ENCODE measurements at places on chromosomes 1 and 21.

GRCh38 chr1:31101147-31101502 lies 35.6 kb upstream of the PUM1 start:
- peak; percentile 42 for DNase-seq

- no peak for DNase-seq
These were observed 10.8 kb downstream of the ARID4B start for GRCh38 chr1:235317168-235317567.

GRCh38 chr1:44020464-44020863 lies 10.8 kb downstream of the SLC6A9 start:
- no peak for DNase-seq

DNA sequence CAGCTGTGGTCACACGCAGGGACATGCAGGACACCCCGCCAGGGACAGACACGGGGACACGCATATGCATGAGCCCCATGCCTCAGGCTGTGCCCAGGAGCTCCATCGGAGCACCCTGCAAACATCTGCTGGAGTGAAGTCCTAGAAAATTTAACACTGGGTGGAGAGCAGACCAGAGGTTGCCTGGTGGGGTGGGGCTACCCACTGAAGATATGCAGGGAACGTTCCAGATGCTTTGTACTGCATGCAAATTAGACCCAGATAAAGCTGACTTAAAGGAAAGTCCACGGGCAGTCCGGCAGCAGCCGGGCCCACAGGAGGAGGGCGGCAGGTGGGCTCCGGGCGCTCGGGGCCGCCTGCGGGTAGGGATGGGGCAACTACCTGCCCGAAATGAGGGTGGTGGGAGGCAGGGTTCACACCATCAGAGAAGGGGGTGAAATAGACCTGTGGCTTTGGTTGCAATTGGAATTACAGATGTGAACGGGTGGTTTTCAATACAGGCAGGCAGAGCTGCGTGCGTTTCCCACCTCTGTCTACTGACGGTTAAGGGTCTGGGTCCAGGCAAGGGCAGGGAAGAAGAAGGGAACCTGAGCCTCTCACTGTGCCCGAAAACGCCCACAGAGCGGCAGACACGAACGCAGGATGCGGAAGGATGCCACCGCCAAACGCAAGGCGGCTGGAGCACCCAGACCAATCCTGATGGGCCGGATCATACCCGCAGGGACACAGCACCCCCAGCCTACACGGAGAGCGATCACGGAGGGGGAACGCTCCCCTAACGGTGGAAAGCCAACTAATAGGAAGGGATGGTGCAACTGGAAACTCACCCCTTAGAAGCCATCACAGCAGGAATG lies 21.0 kb downstream of the CFAP74 start:
- no peak for DNase-seq

- no peak for DNase-seq
These were observed 762.6 kb downstream of the MRPL39 start for GRCh38 chr21:24844671-24845070.

GRCh38 chr1:30706528-30706927 lies 16.9 kb downstream of the MATN1 start:
- DNase-seq = no peak

- DNase-seq = no peak
These were observed 4.9 kb upstream of the ATXN7L2 start for GRCh38 chr1:109478806-109479205.
